ENCODE measurements at places on chromosomes 13 and 19. TPM values are rescaled to one million over a fixed set of nuclear protein-coding genes. Genes with fewer than 3 reads are reported as not detected.

- no peak for DNase-seq
Observed at GRCh38 chr13:68846663-68847062, 1261.0 kb upstream of the ATXN8OS start.

Gene COL5A3
- 0.49 TPM for total RNA-seq

- DNase-seq = peak; percentile 90
Observed at GRCh38 chr19:45075301-45076028, 813 bp downstream of the ZNF296 start.

Gene UNC13A
- total RNA-seq = 0.28 TPM

DNA sequence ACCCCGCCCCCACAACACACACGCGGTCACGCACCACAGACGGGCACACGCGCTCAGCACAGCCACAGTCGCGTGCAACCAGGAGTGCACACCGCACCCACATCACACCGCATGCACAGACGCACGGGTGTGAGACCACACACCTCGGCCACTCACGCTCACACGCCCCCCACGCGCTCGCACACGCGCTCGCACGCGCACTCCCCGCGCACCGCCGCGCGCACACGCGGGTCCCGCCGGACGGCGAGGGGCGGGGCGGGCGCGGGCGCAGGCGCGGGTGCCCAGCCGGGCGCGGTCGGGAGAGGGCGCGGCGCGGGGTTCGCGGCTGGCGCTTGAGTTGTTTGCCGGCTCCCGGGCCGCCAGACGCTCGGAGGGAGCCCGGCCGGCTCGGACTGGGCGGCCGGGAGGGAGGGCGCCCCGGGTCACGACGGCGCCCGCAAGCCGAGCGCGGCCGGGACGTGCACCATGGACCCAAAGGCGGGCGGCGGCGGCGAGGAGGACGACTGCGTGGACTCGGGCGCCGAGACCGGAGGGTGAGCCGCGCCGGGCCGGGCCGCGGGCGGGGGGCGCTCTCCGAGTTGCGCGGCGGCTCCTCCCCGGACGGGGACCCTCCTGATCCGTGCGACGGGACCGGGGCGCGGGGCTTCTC lies at the start of gene FAM124A:
Gene FAM124A, plus strand, starts transcription at position 362 of the 649 bp plus-strand sequence. Its CDS starts 104 bp downstream, at position 466.
- DNase-seq = peak; percentile 63

DNA sequence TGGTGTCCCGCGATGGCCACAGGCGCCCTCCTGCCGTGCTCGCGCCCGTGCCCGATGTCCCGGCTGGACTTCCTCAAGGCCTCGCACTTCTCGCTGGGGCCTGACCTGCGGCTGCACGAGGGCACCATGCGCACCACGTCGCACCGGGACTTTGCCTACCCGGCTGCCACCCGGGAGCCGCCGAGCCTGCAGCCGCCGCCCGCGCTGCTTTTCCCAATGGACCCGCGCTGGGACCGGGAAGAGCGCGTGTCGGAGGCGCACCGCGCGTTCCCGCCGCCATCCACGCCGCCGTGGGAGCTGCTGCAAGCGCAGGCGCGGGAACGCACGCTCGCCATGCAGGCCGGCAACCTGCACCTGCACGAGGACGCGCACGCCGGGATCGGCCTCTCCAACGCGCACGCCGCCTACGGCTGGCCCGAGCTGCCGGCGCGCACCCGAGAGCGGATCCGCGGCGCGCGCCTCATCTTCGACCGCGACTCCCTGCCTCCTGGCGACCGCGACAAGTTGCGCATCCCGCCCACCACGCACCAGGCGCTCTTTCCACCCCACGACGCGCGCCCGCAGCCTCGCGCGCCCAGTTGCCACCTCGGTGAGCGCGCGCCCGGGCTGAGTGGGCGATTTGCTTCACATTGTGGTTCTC lies 12.1 kb upstream of the PEX11G start:
- DNase-seq = peak; percentile 82

Gene NLRP12
- not detected for total RNA-seq

Gene MBD3L2
- not detected for total RNA-seq

- DNase-seq = peak; percentile 0
Observed at GRCh38 chr13:63393112-63393511, 1977.5 kb upstream of the PCDH20 start.

- no peak for DNase-seq
Observed at GRCh38 chr19:39514840-39515550, at the start of gene SELENOV. Gene SELENOV, plus strand, starts transcription at chr19:39515139. Its CDS starts 74 bp downstream, at chr19:39515213.

DNA sequence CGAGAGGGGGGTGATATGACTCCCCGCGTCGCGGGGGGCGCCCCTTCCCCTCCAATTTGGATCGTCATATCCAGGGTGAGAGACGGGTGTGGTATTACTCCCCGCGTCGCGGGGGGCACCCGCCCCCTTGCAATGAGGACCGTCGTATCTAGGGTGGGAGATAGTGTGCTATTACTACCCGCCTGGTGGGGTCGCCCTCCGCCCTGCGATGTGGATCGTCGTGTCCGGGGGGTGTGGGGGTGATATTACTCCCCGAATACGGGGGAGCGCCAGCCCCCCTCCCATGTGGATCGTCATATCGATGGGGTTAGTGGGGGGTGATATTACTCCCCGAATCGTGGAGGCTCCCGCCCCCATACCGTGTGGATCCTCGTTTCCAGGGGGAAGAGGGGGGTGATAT lies 29.2 kb upstream of the RGCC start:
- DNase-seq = no peak

DNA sequence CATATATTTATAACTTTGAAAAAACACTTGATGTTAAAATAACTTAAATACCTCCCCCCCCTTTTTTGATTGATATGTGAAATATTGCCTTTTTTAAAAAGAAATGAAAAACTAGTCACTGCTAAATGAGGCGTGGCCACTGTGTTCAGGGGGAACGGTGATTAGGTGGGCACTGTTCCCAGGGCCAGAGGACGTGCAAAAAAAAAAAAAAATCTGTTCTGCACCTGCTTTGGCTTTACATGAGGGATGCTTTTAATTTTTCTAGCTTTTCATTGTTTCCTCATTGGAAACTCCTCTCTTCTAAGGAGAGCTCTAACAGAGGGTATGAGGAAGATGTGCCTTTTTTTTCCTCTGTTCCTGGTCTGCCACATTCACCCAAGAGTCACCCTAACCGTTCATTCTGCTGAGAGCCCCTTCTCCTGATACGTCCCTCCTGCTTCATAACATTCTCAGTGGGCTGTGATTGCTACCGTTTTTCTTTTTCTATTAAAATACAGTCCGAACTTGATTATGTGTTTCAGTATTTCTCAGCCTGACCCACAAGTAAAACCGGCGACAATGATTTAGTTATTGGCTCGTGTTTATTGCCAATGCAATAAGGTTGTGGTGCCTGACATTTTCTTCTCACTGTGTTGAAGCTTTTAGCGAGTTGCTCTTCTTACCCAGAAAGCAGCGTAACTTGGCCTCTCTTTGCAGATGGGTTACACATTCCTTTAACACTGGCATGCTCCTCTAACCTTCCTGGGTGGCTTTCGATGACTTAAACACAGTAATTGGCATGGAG lies 64.8 kb upstream of the ZNF536 start:
- DNase-seq = no peak

DNA sequence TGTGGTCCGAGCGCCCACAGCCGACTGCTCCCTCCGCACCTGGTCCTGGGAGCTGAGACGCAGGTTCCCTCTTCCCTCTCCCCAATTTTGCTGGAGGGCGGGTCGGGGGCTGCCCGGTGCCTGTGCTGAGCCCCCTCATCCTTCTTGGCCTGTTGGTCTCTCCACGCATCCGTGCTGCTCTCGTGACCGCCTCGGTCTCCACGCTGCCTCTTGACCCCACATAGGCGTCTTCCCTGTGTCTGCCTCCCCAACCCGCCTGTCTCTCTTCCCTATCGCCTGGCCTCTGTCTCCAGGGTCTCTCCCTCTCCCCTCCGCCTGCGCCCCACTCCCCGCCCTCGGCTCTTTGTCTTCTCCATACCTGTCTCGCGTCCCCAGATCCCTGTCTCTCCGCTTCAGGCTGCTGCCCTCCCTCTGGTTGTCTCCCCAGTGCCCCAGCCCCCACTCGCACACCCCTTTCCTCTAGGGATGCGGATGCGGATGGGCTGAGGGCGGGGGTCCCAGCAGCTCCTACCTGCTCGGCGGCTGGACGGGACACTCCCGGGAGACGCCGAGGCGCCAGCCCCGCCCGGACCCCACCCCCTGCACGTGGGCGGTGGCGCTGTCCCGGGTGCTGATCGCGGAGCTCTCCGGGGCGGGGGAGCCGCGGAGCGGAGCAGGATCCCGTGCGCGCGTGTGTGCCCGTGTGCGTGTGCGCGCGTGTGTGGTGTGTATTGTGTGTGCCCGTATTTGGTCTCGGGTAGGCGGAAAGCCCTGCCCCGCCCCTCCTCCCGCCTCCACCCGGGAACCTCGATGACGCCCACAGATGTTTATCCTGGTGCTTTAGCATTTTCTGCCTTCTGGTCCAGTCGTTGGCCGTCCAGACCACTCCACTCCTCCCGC lies at the start of gene SYT5:
Gene SYT5, minus strand, starts transcription at position 684 of the 879 bp plus-strand sequence. CDS start 1,248 bp downstream, outside the sequence.
- DNase-seq = peak; percentile 77

DNA sequence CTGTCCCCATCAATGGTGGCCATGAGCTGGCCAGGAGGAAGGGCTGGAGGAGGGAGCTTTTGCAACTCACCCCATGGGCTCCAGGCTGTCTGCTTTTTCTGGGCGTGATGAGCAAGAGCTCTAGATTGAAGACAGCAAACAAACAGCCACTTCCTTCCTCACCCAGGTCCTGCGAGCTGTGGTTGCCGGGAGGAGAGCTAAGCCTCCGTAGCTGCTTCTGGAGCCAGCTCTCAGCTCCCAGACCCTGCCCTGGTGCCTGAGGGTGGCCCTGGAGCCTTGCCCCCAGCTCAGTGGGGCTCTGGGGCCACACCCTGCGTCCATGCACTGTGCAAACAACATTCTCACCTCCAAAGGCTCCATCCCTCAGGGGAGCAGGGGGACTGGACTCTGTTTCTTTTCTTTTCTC lies 6.2 kb downstream of the MYO1F start:
- DNase-seq = peak; percentile 6

GRCh38 chr13:44660050-44660449 lies 83.9 kb upstream of the TSC22D1 start:
- no peak for DNase-seq

DNA sequence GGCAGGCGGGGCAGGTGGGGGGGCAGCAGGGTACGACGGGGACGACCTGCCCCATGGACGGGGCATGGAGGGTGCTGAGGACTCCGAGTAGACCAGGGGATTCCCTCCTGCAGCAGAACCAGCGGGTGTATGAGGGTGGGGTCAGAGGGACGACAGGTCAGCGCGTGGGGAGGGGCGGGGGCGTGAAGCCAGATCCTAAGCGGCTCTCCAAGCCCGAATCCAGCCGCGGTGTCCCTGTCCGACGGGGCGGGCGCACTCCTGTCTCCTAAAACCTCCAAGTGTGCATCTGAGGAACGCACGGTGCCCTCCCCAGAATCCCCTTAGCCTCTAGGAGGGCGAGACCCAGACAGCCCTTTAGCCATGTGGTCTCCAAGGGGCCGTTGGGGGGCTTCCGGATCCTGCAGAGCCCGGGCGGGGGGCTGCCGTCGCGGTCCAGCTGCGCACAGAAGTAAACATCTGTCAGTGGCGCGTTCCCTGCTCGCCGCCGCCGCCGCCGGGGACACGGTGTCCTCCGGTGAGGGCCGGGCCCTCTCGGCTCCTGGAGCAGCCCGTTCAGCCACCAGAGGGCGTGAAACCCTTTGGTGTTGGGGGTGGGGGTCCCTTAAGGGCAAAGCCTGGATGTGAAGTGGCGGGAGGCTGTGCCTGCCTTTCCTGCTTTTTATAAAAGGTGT lies 730 bp downstream of the NRTN start:
- peak; percentile 88 for DNase-seq

DNA sequence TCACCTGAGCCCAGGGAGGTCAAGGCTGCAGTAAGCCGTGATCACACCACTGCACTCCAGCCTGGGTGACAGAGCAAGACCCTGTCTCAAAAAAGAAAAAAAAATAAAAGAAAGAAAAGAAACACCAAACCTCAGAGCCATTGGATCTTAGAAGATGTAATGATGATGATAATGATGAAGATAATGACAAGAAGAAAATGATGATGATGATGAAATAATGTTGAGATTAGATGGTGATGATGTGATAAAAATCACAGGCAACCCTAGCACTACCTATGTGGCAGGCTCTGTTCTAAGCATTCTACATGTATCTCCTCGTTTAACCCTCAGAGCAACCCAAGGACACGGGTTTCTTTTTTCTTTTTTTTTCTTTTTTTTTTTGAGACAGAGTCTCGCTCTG lies 20.1 kb upstream of the HNRNPUL1 start:
- DNase-seq = no peak

DNA sequence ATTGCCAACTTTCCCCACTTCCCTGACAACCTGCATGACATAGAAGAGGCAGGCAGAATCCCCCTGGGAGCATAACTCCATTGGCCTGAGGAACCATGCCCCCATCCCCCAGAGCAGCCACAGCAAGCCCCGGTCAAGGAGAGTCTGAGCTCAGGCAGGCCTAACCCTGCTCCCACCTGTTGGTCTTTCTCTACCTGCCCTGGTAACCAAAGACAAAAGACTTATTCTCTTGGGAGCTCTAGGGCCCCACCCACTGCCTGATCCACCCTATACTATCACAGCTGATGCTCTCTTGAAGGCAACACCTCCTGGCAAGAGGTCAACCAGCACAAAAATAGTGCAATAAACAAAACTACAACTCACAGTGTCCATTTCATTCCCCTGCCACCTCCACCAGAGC lies 59.3 kb downstream of the TNFSF13B start:
- DNase-seq = no peak

DNA sequence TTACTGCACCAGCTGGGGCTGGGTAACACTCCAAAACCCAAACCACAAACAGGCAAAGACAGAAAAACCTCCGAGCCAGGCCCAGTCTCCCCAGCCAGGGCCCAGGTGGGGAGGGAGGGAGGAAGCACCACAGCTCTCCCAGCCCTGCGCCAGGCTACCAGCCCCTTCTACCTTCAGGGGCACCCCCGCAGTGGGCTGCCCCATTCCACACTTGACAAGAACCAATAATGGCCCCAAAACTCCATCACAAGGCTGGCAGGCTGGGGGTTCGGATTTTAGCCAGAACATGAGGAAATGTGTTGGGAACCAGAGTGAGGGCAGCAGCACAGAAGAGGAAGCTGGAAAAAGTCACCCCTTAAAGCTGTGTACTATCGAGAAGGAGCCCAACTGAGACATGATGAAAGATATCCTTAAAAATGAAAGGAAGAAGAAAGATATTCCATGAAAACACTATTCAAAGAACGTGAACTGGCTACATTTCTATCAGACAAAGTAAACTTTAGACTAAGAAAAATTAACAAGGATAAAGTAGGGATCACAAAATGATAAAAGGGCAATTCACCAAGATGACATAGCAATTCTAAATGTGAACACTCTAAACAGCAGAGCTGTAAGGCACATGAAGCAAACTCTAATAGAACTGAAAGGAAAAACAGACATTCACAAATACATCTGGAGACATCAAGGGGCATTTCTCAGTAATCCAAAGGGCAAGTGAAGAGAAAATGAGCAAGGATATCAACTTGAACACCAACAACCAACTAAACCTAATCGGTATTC lies 12.9 kb downstream of the TUBGCP3 start:
- DNase-seq = no peak

Gene TYROBP
- not detected for total RNA-seq

DNA sequence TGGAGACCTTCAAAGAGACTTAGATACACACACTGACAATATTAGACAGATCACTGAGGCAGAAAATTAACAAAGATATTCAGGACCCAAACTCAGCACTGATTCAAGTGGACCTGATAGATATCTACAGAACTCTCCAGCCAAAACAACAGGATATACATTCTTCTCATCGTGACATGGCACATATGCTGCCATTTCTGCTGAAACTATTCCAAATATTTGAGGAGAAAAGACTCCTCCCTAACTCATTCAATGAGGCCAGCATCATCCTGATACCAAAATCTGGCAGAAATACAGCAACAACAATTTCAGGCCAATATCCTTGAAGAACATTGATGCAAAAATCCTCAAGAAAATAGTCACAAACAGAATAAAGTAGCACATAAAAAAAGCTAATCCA lies 53.3 kb downstream of the TRPC4 start:
- DNase-seq = no peak

- no peak for DNase-seq
Observed at GRCh38 chr13:67299072-67299635, 69.0 kb upstream of the PCDH9 start.
